ENCODE measurements at places on chromosomes 3 and 15. TPM values are rescaled to one million over a fixed set of nuclear protein-coding genes. Genes with fewer than 3 reads are reported as not detected.

CCR1 gene
- total RNA-seq: 3.1 TPM

COMMD4 gene
- 45.7 TPM for total RNA-seq

MYRIP gene
- total RNA-seq: 1.3 TPM

CASR gene
- total RNA-seq: not detected

PARP15 gene
- 3.2 TPM for total RNA-seq

NT5DC2 gene
- total RNA-seq: 52.0 TPM

PLD1 gene
- total RNA-seq: 20.0 TPM

PLCB2 gene
- total RNA-seq: 4.8 TPM

XCR1 gene
- total RNA-seq: 0.18 TPM

NPAP1 gene
- not detected for total RNA-seq

CHRNA5 gene
- total RNA-seq: 0.71 TPM

KCNMB2 gene
- total RNA-seq: 11.7 TPM

C3orf49 gene
- total RNA-seq: not detected

TMEM89 gene
- total RNA-seq: not detected
